ENCODE measurements at places on chromosomes 13 and 19.

DNA sequence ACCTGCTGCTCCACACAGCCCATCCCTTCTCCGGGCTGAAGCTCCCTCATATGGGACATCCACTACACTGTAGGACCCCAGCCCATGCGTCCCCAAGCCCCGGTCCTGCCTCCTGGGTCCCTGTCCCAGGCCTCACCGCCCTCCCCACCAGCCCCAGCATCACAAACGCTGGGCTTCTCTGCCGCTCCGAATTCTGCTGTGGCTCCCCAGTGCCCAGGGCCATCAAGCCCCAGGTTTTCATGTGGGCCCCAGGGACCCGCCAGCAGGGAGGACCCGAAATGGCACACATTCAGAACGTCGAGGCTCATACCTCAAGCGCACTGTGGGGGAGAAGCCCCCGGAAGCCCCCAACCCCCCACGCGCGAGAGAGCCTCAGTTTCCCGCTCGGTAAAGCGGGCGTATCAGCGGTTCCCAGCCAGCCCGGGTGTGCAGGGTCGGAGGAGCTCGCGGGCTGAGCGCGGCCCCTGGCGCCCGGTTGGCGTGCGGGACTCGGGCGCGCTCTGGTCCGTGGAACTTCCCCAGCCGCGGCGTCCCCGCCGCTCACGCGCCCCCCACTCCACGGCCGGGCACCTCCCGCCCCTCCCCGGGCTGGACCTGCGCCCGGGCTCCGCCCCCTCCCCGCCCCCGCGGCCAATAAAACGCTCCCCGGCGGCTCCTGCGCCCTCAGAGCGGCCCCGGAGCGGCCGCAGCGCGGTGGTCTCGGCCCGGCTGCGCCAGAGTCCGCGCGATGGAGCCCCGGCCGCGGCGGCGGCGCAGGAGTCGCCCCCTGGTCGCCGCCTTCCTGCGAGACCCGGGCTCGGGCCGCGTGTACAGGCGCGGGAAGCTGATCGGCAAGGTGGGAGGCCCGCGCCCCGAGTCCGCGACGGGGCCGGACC is at the start of gene PLK5:
PLK5 (plus strand) TSS at position 666 of the 875 bp plus-strand sequence. CDS start 2,920 bp downstream, outside the sequence.
- DNase-seq: no peak

GRCh38 chr13:110185696-110186095 is 121.3 kb downstream of the COL4A1 start:
- DNase-seq: no peak

- DNase-seq: no peak
Measured at GRCh38 chr13:101942535-101943157, 459.2 kb downstream of the FGF14 start.

DNA sequence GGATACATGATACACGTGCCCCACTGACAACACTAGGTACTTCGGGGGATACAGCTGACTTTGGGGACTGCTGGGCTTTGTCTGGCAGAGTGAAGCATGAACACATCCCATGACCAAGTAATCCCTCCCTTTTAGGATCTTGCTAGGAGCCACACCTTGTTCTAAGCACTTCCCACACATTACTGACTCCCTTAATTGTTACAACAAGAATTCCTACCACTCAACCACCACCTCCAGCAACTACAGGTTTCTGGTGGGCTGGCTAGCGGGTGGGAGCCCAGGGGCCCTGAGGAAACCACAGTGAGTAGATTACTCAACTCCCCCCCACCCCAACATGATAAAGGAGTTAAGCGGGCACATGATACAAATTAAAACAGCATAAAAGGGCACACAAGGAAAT is 7.2 kb upstream of the SLC35E1 start:
- no peak for DNase-seq

DNA sequence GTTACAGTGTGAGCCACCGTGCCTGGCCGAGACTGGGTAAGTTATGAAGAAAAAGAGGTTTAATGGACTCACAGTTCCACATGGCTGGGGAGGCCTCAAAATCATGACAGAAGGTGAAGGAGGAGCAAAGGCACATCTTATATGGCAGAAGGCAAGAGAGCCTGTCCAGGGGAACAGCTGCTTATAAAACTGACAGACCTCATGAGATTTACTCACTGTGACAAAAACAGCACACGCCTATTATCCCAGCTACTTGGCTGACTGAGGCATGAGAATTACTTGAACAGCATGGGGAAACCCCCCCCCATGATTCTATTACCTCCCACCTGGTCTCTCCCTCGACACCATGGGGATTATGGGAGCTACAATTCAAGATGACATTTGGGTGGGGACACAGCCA is 23.4 kb upstream of the ZNF561 start:
- no peak for DNase-seq

GRCh38 chr13:51825681-51826254 is 19.2 kb downstream of the TMEM272 start:
- DNase-seq: no peak

GRCh38 chr19:30652751-30653150 is 280.6 kb downstream of the ZNF536 start:
- DNase-seq: no peak

DNA sequence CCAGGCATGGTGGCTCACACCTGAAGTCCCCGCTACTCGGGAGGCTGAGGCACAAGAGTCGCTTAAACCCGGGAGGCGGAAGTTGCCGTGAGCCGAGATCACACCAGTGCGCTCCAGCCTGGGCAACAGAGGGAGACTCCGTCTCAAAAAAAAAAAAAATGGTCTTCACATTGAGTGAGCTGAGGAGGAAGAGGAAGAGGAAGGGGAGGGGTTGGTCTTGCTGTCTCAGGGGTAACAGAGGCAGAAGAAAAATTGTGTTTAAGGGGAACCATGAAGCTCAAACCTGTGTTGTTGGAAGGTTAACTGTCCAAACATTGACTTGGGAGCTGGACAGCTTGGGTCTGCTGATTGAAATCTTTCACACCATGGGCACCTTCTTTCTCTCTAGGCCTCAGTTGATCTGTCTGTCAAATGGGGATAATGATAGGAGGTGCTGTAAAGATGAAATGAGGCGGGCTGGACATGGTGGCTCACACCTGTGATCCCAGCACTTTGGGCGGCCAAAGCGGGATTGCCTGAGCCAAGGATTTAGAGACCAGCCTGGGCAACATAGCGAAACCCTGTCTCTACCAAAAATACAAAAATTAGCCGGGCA is 9.8 kb upstream of the SLC44A2 start:
- no peak for DNase-seq

Measured in NCI-H1694 (cell line).